ENCODE measurements at places on chromosomes 1 and 21.

DNA sequence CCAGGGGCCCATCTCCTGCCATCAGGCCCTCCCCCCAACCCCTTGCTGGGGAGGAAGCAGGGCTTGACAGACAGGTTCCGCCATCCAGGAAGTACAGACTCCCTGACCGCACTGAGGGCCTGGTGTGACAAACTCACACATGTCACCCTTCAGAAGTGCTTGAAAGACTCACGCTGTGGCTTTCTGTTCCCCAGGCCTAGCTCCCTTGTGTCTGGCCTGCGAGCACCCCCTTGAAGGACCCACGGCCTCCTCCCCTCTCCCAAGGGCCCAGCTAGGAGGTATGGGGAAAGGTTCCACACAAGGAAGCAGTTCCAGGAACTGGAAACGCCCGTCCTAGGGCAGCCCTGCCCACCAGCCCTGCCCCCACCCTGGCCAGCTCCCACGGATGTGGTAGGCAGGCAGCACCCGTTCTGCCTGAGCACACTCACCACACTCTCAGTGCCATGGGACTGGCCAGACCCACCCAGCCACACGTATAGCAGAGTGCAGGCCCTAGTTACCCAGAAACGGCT lies 26.7 kb downstream of the SLC2A1 start:
- peak; percentile 73 for DNase-seq

DNA sequence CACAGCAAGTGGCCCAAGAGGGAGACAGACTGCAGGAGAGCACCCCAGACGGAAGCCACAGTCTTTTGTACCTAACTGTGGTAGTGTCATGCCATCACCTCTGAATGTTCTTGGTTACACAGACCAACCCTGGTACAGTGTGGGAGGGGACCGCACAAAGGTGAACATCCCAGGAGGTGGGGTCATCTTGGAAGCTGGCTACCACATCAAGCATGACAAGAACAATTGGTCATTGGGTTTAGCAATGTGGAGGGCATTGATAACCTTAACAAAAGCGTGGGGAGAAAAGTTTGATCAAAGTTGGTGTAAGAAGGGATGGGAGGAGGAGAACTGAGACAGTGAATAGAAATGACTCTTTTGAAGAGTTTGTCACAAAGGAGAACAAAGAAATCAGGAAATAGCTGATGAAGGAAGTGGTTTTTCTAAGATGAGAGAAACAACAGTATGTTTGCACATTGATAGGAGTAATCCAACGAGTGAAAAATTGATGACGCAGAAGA lies 87.1 kb upstream of the CACNA1E start:
- DNase-seq: peak; percentile 60

- no peak for DNase-seq
These were observed 47.6 kb downstream of the SLC30A7 start for GRCh38 chr1:100943533-100943932.

DNA sequence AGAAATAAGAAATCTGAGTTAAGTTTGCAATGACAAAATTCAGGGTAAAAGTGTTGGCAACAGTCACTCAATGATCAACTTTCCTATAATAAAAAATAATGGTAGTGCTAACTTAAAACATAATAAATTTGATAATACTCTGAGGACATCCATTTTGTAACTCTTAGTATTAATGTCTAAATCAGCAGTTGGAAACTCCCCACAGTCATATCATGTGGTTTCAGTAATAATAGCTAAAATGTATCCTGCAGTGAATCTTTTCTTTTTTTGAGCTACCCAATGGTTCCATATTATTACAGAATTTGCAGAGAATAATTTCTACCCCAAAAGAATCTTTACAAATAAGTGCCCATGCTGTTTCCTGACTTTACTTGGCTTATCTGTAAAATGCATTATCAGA lies 286.7 kb downstream of the PTPRC start:
- DNase-seq: no peak

DNA sequence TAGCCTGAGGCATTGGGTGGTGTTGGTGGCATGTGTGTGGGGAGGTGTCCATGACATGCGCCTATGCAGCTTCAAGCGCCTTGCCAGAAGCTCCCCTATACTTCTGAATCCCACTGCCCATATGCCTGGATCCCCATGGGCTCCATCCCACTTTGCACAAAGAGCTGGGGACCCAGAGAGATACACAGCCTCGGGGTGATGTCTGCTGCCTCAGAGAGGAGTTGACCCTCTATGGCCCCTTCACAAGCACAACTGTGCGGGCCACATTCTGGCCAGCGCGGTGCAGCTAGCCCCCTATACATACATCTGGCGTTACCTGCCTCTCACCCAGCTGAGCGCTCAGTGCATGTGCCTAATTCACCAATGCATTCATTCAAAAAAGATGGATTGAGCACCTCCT lies 9.6 kb upstream of the PTPRF start:
- no peak for DNase-seq

GRCh38 chr1:113141650-113142473 lies 68.9 kb downstream of the LRIG2 start:
- DNase-seq: no peak

DNA sequence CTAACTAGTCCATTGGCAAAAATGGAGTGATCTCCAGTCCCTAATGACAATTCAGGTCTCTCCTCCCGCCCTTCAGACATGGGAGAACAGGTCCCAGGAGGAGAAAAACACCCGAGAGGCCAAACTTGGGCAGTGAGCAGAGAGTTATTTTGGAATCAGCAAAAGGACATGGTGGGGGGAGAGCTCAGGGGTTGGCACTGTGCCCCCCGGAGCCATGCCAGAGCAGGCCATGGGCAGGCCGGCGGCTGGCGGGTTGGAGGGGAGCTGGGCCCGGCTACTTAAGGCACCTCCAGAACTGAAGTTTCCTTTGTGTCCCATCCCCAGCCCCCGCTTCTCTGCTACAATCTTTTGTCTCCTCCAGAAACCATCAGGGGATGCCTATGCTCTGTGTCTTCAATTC lies 7.1 kb downstream of the LGR6 start:
- no peak for DNase-seq

GRCh38 chr1:212119397-212119837 lies 83.9 kb downstream of the DTL start:
- no peak for DNase-seq
